ENCODE measurements at places on chromosomes 11 and 22. TPM values are rescaled to one million over a fixed set of nuclear protein-coding genes. Genes with fewer than 3 reads are reported as not detected.

Gene ANAPC15
- total RNA-seq = 48.8 TPM

GRCh38 chr11:120217526-120217925 is 6.7 kb downstream of the OAF start:
- H3K36me3 ChIP-seq = no peaks in the 10 kb centered on the region
- no peak overlapping the region for H3K4me3 ChIP-seq
- DNase-seq = no peak
- H3K4me1 ChIP-seq = peaks cover under 1% of the 10 kb centered on the region

Gene ST3GAL4
- 1.6 TPM for total RNA-seq

- DNase-seq = no peak
- no peak overlapping the region for H3K27ac ChIP-seq
- no peak overlapping the region for H3K4me3 ChIP-seq
- H3K36me3 ChIP-seq = no peaks in the 10 kb centered on the region
- no peaks in the 10 kb centered on the region for H3K27me3 ChIP-seq
- H3K4me1 ChIP-seq = peaks cover 4% of the 10 kb centered on the region
Measured at GRCh38 chr11:76885390-76886097, 24.8 kb downstream of the ACER3 start.

DNA sequence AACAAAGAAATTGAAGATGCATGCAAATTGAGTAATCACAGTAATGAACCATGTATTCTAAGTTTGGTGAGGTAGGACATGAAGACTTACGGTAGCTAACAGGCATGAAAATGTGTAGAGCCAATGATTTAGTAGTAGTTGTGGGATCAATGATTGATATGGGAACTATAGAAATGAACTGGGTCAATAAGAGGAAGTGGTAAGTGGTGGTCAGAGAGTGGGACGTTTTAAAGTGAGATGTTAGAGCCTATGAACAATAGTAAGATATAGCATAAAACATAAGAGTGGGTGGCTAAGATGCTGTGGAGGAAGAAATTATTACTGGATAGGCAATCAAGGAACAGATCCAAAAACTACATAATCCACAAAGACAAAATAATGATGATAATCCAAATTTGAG is 45.0 kb downstream of the DLG2 start:
- H3K4me3 ChIP-seq = no peak overlapping the region
- no peaks in the 10 kb centered on the region for H3K4me1 ChIP-seq
- no peak for DNase-seq
- no peaks in the 10 kb centered on the region for H3K36me3 ChIP-seq
- no peaks in the 10 kb centered on the region for H3K27me3 ChIP-seq

DNA sequence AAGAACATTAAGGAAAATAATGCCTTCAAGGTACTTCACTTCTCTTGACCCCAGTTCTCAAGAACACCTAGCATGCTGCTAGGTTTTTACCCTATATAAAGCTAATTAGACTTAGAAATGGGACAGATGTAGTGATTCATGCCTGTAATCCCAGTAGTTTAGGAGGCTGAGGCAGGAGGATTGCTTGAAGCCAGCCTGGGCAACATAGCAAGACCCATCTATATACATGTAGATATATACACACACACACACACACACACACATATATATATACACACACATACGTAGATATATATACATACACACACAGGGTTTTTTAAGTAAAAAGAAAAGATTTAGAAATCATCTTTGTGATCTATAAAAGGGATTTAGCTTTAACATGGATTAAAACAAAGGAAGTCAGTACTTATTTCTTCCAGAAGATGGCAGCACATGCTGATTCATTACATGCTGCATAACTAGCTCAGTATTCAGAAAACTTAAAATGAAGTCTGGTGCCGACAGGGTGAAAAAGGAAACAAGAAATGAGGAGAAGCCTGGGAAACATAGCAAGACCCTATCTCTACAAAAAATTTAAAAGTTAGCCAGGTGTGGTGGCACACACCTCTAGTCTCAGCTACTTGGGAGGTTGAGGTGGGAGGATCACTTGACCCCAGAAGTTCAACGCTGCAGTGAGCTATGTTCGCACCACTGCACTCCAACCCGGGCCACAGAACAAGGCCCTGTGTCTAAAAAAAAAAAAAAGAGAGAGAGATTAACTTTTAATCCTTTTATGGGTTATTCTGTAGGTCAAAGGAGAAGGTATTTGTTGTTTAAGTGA is 28.5 kb upstream of the RBX1 start:
- no peak overlapping the region for H3K27ac ChIP-seq
- no peak overlapping the region for H3K4me3 ChIP-seq
- H3K27me3 ChIP-seq = no peaks in the 10 kb centered on the region

DNA sequence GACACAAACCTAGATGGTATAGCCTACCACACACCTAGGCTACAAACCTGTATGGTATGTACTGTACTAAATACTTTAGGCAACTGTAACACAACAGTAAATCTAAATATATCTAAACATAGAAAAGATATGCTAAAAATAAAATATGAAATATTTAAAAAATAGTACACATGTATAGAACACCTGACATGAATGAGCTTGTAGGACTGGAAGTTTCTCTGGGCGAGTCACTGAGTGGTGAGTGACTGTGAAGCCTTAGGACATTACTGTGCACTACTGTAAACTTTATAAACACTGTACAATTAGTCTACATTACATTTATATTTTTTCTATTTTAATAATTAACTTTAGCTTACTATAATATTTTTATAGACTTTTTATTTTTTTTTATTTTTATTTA is 1301.3 kb downstream of the FAM181B start:
- H3K27ac ChIP-seq = no peak overlapping the region
- no peaks in the 10 kb centered on the region for H3K36me3 ChIP-seq
- no peak overlapping the region for H3K4me3 ChIP-seq
- H3K27me3 ChIP-seq = no peaks in the 10 kb centered on the region

DNA sequence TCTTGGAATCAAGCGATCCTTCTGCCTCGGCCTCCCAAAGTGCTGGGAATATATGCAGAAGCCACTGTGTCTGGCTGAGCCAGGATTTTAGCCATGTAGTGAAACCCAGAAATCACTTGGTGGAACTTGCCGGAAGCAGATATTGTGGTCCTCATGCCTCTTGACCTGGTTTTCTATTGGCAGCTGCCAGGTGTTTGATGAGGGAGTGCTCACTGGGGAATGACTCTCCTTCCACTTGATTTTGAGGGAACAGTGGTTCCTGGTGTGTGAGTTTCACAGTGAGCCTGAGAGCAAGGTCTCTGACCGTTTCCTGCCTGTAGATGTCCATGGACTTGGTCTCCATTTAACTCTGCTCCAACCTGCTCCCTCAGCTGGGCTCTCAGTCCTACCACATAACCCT is 34.7 kb upstream of the ELF5 start:
- no peak overlapping the region for H3K4me3 ChIP-seq
- H3K4me1 ChIP-seq = no peaks in the 10 kb centered on the region
- H3K27me3 ChIP-seq = peaks cover 2% of the 10 kb centered on the region
- no peak overlapping the region for H3K27ac ChIP-seq
- H3K36me3 ChIP-seq = no peaks in the 10 kb centered on the region

Gene FAM181B
- total RNA-seq = 0.08 TPM

DNA sequence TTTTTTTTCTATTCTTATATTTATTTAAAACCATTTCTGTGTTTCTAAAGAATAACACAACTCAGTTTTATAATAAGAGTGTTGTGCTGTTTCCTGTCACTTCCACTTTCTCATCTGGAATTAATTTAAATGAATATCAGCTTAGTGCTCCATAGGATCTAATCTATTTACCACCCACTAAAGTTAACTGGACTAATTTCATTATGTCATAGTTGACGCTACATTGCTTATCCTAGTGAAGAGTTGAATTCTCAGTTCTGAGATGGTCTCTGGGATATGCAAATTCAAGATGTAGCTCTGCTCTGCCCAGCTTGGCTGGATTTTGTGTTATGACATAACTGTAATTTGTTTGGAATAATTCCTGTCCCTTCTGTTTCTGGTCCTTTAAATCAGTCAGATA is 380.1 kb downstream of the METTL15 start:
- H3K27me3 ChIP-seq = no peaks in the 10 kb centered on the region
- no peak overlapping the region for H3K4me3 ChIP-seq
- DNase-seq = no peak
- H3K4me1 ChIP-seq = no peaks in the 10 kb centered on the region
- H3K27ac ChIP-seq = no peak overlapping the region

Gene APOA4
- total RNA-seq = not detected

DNA sequence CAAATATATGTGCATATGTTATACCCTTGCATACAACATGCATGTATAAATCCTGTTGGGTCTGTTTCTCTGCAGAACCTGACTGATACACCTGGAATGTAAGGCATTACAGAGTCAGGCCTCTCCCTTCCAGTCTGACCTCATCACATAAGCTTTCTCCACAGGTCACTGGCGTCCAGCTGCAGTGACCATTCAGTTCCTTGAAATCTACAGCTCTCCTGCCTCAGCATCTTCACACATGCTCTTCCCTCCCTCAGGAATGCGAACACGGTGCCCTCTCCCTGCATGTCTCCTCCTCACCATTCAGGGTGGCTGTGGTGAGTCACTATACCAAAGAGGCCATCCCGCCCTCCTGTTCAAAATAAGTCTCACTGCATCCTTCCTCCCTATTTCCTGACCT is 657.8 kb upstream of the B3GAT1 start:
- no peak overlapping the region for H3K27ac ChIP-seq
- no peaks in the 10 kb centered on the region for H3K4me1 ChIP-seq
- H3K27me3 ChIP-seq = no peaks in the 10 kb centered on the region
- no peaks in the 10 kb centered on the region for H3K36me3 ChIP-seq
- no peak for DNase-seq
- no peak overlapping the region for H3K4me3 ChIP-seq

Data from CD4-positive, alpha-beta T cell (primary cell).